ENCODE measurements at places on chromosomes 12 and 14.

- peak; percentile 71 for DNase-seq
These were observed 18.0 kb upstream of the DYRK2 start for GRCh38 chr12:67630373-67631088.

GRCh38 chr12:51531978-51532497 is 59.0 kb upstream of the SCN8A start:
- peak; percentile 71 for DNase-seq

GRCh38 chr14:79578470-79578869 is 632.8 kb downstream of the DIO2 start:
- DNase-seq: no peak

- DNase-seq: no peak
These were observed 134.6 kb downstream of the ESR2 start for GRCh38 chr14:64159588-64159987.

DNA sequence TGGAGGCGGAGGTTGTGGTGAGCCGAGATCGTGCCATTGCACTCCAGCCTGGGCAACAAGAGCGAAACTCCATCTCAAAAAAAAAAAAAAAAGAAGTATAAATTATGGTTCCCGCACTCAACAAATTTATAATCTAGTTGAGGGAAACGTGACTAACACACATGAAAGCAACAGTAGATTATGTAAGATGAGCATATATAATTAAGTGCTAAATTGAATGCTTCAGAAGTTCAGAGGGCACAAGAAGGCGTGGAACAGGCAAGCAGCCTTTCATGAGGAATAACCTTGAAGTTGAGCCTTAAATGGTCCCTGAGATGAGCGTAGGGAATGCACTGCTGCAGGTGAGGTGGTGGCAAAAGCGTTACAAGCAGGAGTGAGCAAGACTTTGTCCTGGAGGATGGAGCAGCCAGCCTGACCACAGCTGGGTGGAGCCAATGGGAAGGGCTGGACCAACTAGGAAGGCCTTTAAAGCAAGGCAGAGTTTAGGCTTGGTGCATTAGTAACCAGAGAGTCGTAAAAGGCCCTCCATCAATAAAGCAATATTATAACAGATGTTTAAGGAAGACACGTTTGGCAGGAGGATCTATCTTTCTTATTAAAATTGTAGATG is 30.6 kb upstream of the TUBA1A start:
- DNase-seq: peak; percentile 19

DNA sequence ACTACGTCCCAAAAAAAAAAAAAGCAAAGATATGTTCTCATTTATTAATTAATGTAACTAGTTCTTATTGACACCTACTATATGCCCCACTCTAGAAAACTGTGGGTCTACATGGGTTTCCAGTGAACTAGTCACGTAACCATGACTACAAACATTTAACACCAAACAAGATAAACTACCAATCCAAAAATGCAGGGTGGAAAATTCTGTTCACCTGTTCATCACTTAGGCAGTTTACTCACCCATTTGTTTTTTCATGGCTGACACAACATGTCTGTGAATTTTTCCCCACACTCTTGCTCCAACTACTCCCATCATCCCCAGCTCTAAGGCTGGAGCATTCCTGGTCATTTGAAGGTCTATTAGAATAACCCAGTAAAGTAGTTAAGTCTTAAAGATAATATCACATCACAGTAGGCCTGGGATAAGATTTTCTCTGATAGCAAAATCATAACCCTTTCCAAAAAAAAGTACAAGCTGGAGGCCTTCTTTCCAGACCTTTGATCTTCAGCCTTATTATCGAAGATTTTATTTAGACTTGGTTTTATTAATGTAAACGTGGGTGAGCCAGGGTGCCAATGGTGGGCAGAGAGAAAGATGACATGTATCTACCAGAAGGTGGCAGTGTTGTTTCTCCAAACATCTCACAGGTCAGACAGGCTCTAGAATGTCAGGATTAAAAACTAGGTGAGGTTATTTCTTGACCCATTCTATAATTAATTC is 61.6 kb upstream of the DAAM1 start:
- DNase-seq: peak; percentile 53

- DNase-seq: no peak
These were observed 49.3 kb upstream of the MAX start for GRCh38 chr14:65151609-65151956.

- DNase-seq: no peak
These were observed 67.1 kb downstream of the TUNAR start for GRCh38 chr14:95943699-95944098.

- peak; percentile 5 for DNase-seq
These were observed 1.4 kb downstream of the AKT1 start for GRCh38 chr14:104794099-104794498.

DNA sequence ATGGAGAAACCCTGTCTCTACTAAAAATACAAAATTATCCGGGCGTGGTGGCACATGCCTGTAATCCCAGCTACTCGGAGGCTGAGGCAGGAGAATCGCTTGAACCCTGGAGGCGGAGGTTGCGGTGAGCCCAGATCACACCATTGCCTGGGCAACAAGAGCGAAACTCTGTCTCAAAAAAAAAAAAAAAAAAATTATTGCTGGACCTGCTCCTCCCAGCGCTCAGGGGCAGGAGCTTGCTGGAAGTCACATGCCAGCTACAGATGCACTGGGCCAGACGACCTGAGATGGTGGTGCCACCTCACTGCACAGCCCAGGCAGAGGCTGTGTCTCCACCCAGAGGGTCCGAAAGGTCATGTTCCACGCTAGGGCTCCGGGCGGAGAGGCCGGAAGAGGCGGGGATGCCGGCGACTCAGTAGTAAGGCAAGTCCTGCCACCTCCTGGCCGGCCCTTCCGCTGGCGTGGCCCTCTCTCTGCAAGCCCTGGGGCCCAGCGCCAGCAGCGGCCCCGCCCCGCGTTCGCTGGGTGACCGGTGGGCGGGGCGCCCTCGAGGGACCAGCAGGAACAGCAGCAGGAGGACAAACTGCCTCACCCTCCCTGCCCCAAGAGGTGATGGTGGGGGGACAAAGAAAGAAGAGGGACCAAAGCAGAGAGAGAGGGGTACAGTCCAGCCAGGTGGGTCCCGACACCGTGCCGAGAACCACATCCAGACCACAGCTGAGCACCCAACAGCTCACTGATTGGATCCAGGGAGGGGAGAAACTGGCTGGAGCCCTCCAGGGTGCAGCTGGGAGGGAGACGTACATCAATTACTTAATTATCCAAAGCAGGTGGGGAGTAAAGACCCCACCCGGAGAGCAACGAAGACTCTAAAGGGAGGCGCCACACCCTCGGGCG is 3.6 kb upstream of the RHOF start:
- DNase-seq: peak; percentile 72

DNA sequence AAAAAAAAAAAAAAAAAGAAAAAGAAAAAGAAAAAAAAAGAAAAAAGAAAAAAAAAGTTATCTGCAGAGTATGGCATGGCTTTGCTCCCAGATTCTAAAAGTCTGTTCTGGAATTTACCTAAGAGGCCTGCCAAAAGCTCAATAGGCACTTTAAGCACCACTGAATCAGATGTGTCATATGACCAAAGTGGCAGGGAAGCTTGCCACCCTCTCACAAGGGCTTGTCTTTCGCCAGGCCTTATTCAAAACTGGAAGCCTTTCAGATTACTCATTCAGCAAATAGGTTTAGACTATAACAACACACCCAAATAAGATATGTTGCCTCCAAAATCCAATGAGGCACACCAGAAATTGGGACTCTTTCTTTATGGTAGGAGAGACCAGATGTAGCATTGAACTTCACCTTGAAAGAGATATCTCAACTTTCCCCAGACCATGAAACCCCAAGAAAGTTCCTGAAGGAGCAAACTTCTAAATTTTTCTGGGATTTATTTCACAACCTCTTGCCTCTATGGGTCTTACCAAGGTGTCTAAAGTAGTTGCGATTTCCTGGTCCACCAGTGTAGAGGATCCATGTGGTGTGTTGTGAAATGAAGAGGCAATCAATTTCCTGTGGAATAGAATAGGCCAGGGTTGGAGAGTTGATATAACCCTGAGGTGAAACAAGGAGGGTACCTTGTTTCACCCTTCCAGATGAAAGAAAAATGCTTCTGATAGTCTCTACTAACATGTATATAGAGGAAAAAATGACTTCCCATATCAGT is 218.8 kb downstream of the DAD1 start:
- no peak for DNase-seq

DNA sequence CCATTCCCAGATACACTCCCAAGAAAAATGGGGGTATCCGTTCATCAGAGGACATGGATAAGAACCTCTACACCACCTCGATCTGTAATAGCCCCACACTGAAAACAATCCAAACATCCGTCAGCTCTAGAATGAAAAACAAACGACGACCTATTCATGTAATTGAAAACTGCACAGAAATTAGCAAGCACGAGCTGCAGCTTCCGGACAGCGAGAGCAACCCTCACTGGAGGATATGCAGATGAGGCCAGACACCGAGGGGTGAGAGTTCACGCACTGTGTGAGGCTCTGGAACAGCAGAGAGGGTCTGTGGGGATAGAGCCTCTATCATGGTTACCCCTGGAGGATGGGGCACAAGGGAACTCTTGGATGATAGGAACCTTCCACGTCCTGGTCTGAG is 143.9 kb upstream of the NCOR2 start:
- DNase-seq: no peak

- no peak for DNase-seq
These were observed 53.0 kb downstream of the CDK17 start for GRCh38 chr12:96347130-96347699.

- no peak for DNase-seq
These were observed 223.3 kb upstream of the SFSWAP start for GRCh38 chr12:131487388-131488124.

- no peak for DNase-seq
These were observed 170.7 kb upstream of the KITLG start for GRCh38 chr12:88750867-88751543.

GRCh38 chr12:6040815-6041214 is 83.7 kb downstream of the VWF start:
- no peak for DNase-seq

- DNase-seq: no peak
These were observed 14.4 kb upstream of the NTF3 start for GRCh38 chr12:5417500-5417899.

DNA sequence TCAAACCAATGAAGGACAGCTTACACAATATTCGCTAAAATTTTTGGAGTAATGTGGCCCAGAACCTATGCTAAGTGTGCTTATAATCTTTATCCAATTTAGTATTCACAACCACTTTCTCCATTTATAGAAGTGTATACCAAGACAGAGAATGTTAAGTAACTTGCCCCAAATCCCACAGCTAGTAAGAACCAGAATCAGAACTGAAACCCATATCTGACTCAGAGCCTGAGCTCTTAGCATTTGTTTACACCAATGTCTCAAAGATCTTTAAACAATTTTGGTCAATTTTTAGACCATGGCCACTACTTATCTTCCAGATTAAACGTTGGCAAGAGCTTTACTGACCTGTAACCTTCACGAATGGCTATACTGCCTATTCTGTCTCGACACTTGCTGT is 53.0 kb downstream of the PAPLN start:
- DNase-seq: no peak

GRCh38 chr12:6697584-6698351 is 2.8 kb downstream of the PIANP start:
- DNase-seq: peak; percentile 52

GRCh38 chr12:6368906-6369525 is 6.3 kb downstream of the SCNN1A start:
- DNase-seq: no peak

- no peak for DNase-seq
These were observed 1.9 kb downstream of the CCNB1IP1 start for GRCh38 chr14:20331053-20331613.

- DNase-seq: no peak
These were observed 93.5 kb downstream of the CPNE8 start for GRCh38 chr12:38811814-38812356.

GRCh38 chr14:34496679-34497513 is 34.9 kb upstream of the SPTSSA start:
- peak; percentile 52 for DNase-seq

DNA sequence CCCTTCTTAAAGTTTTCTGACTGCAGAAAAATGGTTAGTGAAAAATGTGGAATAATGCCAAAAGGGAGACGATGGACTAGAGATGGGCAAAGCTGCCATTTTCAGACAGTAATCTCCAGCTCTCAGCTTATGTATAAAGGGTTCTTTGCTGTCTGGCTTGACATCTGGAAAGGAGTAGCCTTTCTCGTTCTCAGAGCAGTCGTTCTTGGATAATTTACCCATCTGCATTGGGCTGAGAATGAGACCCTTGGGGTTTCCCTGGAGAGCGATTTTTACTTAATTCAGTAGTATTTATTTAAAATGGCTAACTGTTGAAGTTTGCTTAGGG is 1.2 kb downstream of the NUDT4 start:
- no peak for DNase-seq

DNA sequence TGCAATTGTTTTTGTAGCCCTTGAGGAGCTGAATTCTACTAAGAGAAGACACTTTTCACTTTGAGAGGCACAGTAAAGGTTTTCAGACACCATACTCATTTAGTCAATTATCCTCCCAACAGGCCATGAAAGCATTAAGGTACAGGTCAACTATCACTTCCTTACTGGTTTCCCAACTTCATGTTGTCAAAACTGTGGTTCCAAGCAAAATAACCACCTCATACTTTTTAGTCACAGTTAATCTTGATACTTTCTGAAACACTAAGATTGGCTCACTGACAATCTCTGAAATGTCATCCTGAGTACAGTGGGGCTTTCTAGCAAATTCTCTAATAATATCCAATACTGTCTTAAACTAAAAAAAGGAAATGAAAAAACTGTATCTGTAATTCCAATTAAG is 71.7 kb downstream of the SLC2A13 start:
- no peak for DNase-seq

GRCh38 chr12:32698285-32698684 is 19.2 kb downstream of the DNM1L start:
- DNase-seq: no peak

DNA sequence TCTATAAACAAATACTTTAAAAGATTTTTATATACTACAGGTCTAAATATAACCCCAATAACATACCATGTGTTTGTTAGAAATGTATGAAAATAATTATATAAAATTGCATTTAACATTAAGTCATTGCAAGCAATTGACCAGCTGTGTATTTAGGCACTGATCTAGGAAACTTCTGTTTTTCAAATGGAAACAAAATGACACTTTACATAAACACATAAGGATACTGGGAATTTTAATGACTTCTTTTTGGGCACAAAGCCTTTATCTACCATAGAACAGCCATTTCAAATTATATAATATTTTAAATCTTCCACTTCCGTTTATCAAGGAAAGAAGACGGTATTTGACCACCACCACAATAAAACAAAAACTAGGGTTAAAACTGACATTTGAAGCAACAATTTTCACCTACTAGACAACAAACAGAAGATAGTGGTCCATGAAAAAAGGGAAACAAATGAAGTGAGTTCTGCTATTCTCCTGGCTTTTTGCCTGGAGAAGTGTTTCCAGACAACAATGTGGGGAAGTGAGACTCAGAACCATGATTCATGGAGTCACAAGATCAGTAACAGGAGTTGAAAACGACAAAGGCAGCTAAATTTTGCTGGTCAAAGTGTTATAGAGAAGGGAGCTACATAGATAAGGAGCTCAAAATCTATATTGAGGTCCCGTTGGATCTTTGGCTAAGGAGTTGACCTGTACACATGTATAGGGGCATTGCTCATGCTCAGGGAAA is 475.1 kb downstream of the TRHDE start:
- DNase-seq: peak; percentile 94
